ENCODE measurements at places on chromosomes 7 and 10.
A peak's percentile ranks its signal among the peaks of the same experiment; 100 is the strongest.

DNA sequence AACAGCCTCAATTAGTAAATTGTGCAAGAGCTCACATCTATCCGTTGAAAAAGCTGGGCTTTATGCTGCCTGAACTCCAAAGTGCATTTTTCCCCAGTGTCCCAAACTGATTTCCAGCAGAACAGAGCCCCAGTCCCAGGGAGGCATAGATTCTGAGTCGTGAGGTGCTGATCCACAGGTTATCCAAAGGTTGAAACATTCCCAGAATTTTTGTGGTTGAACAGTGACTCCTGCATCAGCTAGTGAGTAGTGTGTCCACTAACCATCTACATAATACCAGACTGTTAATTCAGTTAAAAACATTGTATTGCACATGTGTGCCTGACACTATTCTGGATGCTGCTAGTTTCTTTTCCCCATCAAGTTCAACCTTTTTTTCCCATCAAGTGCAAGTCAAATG, 761.5 kb downstream of the GATA3 start:
- DNase-seq: no peak

GRCh38 chr10:7121154-7121797, 289.6 kb downstream of the SFMBT2 start:
- peak; percentile 10 for DNase-seq

DNA sequence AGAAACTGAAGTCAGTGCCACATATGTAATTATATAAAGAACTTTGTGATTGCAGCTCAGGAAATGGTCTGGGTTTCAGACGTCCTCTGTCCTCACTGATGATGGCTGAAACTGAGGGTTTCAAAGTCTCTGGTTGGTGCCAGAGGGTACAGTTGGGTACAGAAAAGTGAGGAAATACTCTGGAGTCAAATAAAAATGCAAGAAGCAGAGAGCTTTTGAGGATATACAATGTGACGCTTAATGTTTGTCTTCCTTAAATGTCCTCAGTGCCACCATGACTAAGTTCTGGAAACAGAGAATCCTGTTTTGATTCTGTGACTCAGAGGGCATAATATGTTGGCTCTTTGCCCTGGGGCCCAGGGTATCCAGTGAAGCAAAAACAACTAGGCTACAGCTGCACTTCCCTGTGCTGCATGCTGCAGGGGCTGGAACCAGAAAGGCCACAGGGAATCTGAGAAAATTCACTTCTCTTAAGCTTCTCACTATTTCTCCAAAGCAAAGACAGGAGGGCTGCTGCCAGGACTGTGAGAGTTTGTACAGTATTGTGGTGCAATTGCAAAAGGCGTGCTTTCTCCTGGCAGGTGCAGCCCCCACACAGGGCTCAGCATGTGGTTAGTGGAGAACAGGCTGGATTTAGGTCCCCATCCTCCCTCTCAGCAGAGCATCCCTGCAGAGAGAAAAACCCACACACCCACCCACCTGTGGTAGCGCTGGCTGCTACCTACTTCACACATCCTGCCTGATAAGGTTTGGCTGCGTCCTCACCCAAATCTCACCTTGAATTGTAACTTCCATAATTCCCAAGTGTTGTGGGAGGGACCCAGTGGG, 169.5 kb upstream of the SVIL start:
- DNase-seq: peak; percentile 71

GRCh38 chr7:115338016-115338415, 416.1 kb downstream of the MDFIC start:
- no peak for DNase-seq

GRCh38 chr10:78471723-78472550, 438.3 kb downstream of the RPS24 start:
- no peak for DNase-seq

GRCh38 chr10:104938031-104938430, 296.9 kb downstream of the SORCS3 start:
- no peak for DNase-seq

DNA sequence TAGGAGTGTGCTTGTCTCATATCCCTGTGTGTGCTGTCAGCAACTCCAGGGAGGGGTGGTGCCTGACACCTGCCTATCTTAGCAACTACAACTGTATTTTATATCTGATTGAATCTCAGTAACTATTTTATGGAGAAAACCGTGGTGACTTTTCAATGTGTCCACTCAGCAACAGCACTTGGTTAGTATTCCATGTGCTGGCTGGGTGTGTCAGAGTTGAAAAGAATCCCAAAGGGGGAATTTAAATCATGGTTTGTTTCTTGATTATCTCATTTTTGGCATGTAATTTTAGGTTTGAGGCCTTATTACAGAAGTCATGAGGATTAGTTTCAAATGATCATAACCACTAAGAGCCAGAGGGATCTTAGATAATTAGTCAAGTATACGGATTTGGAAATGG, 425.7 kb upstream of the FZD8 start:
- DNase-seq: no peak

- peak; percentile 37 for DNase-seq
Observed at GRCh38 chr7:121076350-121077164, 88.0 kb downstream of the CPED1 start.

DNA sequence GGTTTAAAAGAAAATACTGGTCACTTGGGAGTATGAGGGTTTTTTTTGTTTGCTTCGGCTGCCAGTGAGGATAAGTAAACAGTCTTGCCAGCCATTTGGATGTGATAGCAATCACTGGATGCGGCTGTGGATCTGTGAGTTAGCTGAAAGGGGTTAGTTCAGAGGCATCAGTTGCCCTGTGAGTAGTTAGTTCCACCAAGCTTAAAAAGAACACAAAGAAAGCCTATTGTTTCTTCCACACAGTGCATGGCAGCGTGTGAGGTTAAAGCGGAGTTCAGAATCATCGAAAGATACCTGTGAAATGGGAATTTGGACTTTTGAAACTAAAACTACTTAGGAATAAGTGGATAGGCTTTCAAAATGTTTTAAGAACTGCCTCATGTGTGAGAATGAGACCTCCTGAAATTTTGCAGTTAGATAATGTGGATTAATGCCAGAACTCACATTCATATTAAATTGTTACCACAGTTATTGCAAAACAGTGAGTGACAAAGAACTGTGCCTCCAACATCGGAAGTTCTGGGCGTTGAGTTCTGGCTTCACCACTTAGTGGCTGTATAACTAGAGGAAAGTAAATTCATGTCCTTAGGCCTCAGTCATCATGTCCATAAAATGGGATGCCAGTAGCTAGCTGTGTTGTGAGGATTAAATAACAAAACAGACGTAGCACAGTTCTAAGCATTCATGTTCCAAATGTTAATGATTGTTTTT, 31.3 kb downstream of the KIAA1217 start:
- DNase-seq: no peak

DNA sequence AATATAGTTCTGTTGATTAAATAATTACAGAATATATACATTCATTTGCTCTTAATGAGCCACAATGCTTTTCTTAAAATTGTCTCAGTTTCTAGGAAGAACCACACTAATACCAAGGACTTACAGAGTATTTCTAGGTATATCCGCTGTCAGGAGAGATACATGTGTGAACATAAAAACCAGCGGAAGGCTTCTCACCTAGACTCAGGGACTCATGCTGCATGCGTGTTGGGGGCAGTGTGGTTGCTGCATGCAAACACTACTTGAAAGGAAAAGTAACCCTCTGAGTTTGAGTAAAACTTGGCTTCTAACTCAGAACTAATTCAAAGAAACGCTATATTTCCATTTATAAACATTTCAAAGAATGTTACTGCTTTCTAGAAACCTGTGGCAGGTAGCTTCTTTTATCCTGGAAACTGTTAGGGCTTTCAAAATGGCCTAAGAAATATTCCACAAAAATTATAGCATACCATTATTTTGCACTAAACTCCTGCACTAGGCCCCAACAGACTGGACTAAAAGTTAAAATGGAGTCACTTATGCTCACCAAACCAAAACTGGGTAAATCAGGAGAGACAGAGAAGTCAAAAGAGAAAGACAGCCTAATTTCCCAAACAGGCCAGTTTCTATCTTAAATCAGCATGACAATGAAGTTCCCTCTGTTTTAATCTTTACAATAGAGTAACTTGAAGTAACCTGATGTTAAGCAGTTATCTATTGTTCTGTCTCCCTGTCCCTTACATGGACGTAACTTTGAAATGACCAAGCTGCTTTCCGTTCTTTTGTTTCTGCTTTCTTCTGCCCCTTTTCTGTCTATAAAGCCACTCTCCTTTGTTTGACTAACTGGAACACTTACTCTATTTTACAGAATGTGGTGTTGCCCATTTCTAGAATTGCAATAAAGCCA, 95.2 kb upstream of the FAM133B start:
- DNase-seq: no peak

Data from fibroblast of the conjunctiva (primary cell).